ENCODE measurements at places on chromosomes 11 and 22.
A peak's percentile ranks its signal among the peaks of the same experiment; 100 is the strongest.

DNA sequence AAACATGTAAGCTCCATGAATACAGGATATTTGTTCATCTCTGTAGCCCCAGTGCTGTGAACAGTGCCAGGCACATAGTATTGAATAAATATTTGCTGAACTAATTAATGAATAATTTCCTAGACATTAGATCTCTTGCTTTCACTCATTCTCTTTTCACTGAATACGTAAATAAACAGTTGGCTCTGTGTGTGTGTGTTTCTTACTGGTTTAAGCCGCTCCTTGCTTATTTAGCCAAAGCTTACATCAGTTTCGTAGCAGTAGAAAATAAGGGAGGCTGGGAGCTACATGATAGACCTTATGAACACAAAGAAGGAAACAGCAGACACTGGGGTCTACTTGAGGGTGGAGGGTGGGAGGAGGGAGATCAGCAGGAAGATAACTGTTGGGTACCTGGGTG, 17.2 kb downstream of the KREMEN1 start:
- DNase-seq, result no peak

DNA sequence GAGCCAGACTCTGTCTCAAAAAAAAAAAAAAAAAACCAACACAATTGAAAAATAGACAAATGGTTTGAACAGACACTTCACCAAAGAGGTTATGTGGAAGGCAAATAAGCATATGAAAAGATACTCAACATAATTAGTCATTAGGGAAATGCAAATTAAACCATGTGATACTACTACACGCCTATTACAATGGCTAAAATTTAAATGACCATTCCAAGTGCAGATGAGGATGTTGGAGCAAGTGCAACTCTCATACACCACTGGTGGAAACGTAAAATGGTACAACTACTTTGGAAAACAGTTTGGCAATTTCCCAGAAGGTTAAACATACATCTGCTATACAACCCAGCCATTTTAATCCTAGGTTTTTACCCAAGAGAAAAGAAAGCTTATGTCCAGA, 24.3 kb downstream of the EIF4ENIF1 start:
- DNase-seq, result no peak

DNA sequence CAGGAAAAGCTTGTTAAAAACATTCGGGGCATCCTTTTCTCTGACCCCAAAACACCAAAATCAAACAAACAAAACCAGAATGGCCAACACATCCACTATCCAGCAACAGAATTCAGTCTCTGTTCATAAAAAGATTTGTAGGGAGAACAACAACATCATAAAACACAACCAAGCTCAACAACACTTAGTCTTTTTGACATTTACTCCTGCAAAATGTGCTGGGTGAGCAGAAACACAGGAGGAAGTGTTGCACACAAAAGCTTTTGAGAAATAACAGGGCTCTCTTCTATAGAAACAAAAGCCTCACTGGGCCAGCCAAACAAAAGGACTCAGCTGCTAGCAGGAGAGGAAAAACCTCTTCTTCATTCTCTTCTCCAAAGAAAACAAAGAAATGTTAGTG, 736.0 kb upstream of the CCDC90B start:
- no peak for DNase-seq

GRCh38 chr11:107733518-107733917, 21.7 kb upstream of the SLN start:
- no peak for DNase-seq

- no peak for DNase-seq
Measured at GRCh38 chr11:48033918-48034341, 53.6 kb downstream of the PTPRJ start.

GRCh38 chr11:117722082-117722481, 74.9 kb downstream of the DSCAML1 start:
- DNase-seq, result no peak

DNA sequence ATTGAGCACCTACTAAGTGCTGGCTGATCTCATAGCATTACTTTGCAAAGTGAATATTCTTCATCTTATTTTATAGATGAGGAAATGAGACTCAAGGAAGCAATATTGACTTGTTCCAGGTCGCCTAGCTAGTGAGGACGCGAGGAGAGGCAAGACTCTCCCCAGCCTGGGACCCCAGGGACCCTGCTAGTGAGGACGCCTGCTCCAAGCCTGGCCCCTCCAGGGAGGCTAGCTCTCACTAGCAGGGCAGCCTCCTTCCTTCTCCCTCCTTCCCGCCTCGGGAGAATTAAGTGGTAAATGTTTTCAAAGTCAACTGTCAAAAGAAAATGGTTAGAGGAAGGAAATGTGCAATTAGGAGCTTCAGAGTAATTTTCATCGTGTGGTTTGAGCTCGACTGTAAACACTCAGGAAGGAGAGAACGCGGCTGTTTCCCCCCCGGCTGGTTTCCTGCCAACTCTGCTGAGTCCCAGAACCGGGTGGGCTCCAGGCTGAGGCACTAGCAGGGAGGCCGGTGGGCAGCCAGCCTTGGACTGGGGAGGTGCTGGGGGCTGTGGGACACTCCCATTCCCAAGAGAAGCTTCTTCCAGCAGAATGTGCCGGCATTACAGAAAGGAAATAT, 17.9 kb downstream of the MYEOV start:
- no peak for DNase-seq

DNA sequence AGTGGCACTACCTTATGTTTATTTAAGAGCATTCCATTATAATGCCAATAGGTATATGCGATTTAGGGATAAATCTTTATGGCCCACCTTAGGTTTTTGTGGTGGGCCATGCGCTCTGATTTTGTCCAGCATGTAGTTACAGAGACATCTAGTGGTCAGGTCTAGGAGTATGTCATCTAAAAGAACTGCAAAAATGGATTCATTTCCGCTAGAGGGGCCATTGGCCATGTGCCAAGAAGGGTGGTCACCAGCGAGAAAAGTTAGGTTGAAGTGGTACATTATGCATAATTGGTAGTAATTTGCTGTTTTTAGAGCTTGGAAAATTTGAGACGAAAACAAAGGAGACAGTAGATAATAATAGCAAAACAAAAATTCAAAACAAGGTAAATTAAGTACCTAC, 27.7 kb downstream of the LRRC4C start:
- no peak for DNase-seq

GRCh38 chr22:33864723-33865130, 55.5 kb downstream of the LARGE1 start:
- DNase-seq, result peak; percentile 21

- no peak for DNase-seq
Measured at GRCh38 chr11:32781721-32782120, 12.7 kb downstream of the CCDC73 start.

GRCh38 chr22:24417200-24417599, 10.2 kb upstream of the ADORA2A start:
- DNase-seq, result no peak

GRCh38 chr22:23158516-23159290, 13.4 kb downstream of the RAB36 start:
- DNase-seq, result no peak

DNA sequence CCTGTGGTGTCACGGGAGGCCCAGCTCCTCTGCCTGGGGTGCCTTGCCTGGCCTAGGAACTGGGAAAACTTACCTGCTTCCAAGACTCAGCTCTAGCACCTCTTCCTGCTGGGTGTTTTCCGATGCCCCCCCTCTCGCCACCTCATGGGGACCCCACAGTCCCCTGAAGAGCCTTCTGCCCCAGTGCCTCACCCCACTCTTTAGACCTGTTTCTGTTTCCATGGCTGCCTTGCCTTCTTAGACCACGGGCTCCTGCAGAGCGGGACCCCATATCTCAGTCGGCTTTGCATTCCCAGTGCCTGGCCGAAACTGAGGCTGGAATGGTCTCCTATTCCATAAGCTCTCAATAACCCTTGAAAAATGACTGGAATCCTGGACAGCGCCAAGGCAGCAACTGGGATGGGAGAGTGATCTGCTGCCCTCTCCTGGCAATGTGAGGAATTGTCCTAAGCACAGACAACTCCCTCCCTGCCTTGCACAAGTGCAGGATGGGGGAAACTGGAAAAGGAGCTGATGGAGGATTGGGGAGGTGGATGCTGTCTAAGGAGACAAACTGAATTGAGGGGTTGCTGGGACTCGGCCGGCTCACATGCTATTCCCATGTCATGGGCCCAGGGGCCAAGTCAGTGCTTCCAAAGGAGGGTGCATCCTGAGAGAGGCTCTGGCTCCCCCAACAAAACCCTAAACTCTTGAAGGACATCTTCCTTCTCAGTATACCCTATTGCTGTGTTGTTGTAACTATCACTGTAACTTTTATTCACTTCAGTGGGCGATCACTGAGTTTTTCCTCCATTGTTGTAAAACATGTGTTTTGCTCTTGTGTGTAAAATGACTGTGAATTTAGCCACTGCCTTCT, 26.6 kb upstream of the IL17RA start:
- peak; percentile 60 for DNase-seq

- DNase-seq, result peak; percentile 29
Measured at GRCh38 chr11:71222318-71223080, 29.9 kb downstream of the SHANK2 start.

GRCh38 chr11:95134491-95134890, 44.8 kb downstream of the ENDOD1 start:
- DNase-seq, result no peak

DNA sequence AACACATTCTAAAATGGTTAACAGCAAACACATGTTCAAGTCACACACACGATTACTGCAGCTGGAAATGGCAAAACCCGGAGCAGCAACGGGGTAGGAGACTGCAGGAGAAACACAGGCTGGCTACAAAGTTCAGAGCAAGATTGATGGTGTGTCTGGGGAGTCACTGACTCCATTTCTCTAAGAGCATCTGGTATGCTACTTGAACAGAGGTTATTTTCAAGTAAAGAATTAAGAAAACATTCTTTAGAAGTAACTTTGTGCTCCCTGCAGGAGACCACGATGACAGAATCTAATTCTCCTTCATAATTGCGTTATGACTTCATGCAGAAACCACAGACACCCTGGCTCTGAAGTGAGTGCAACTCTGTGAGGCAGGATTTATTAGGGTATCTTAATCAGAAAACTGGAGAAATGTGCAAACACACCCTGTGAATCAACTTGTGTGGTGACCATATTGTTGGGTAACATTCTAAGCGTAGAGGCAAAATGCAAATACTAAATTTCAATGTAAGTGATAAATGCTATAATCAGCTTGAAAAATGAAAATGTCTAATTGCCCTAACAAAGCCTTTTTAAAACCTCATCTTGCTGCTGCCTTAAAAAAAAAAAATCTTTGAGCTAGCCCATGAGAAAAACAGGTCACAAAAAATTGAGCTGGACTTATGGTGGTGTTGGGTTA, 303.0 kb downstream of the CADM1 start:
- no peak for DNase-seq

GRCh38 chr11:47369676-47370075, 8.7 kb downstream of the SPI1 start:
- DNase-seq, result no peak

GRCh38 chr11:93494357-93494756, 48.8 kb downstream of the SMCO4 start:
- DNase-seq, result no peak

GRCh38 chr22:23511627-23512347, 68.3 kb downstream of the IGLL1 start:
- DNase-seq, result no peak

GRCh38 chr11:79503028-79503427, 62.2 kb upstream of the TENM4 start:
- no peak for DNase-seq

- no peak for DNase-seq
Measured at GRCh38 chr11:65630215-65630614, 7.7 kb upstream of the SIPA1 start.

- no peak for DNase-seq
Measured at GRCh38 chr11:124717786-124718651, 21.7 kb upstream of the NRGN start.

- DNase-seq, result no peak
Measured at GRCh38 chr11:113728814-113729213, 22.7 kb upstream of the TMPRSS5 start.

- DNase-seq, result no peak
Measured at GRCh38 chr22:49786976-49787706, 40.5 kb downstream of the BRD1 start.

DNA sequence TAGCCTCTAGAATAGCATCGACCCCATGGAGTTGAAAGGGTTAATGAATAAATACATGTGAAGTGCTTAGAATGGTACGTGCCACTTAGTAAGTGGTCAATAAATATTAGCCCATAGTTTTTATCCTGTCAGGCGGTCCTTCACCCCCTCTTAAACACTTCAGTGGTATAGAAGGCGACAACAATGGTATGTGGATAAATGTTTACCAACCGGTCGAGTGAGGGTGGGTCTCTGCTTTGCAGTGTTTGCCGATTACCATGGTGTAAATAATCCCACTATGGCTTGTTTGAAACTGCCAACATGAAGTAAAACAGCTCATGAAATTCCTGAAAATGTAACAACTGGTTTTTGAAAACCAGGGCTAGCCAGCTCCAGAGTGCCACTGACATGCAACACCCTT, 541.2 kb downstream of the BUD13 start:
- DNase-seq, result no peak

GRCh38 chr22:44633647-44634046, 68.4 kb upstream of the PRR5 start:
- no peak for DNase-seq

DNA sequence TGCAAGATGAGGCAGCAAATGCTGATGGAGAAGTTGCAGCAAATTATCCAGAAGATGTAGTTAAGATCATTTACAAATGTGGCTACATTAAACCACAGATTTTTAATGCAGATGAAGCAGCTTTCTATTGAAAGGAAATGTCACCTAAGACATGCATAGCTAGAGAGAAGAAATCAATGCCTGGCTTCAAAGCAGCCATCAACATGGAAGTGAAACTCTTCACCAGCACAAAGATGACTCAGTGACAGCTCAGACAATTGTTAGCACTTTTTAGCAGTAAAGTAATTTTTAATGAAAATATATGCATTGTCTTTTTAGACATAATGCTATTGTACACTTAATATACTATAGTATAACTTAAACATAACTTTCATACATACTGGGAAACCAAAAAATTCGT, 71.4 kb downstream of the FANCF start:
- DNase-seq, result no peak

DNA sequence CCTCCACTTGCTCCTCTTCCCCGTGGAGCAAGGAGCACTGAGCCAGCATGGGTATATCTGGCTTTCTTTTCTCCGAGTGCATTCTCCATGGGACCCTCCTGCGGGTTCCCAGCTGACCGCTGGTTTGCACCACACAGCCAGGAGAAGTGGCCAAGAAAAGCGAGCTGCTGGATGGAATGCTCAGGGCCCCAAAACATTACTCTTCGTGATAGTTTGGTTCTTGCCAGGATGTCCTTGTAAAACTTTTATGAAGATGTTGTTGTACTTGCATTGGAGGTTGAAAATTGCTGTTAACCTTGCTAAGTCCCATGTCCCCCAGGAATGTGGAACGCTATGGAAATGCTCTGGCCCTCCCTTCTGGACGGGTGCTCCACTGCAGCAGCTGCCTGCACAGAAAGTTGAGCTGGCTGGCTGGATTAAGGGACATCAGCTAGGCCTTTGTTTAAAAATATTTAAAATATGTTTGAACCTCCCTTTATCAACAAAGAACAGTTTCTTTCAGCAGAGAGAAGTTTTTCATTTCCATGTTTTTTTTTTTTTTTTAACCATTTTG, 68.7 kb downstream of the ZNRF3 start:
- peak; percentile 17 for DNase-seq

- DNase-seq, result no peak
Measured at GRCh38 chr11:65309006-65309405, 5.7 kb upstream of the CDC42EP2 start.

- DNase-seq, result no peak
Measured at GRCh38 chr22:49426618-49427266, 400.9 kb downstream of the BRD1 start.

- DNase-seq, result no peak
Measured at GRCh38 chr11:19181531-19182261, 20.1 kb downstream of the CSRP3 start.
